CD8-positive, alpha-beta T cell (primary cell): ENCODE measurements at places on chromosomes 3 and 15.

- no peak for DNase-seq
Observed at GRCh38 chr3:176415661-176416295, 781.5 kb downstream of the TBL1XR1 start.

GRCh38 chr3:178603735-178604134 is 67.5 kb downstream of the KCNMB2 start:
- DNase-seq, result no peak

- DNase-seq, result no peak
Observed at GRCh38 chr15:69236505-69236904, 62.2 kb upstream of the PAQR5 start.

- no peak for DNase-seq
Observed at GRCh38 chr15:34812369-34812768, 17.0 kb upstream of the ACTC1 start.
